Hematopoietic multipotent progenitor cell treated with erythropoietin and hydrocortisone succinate and interleukin-3 and kit ligand, for 8 days (in vitro differentiated cells): ENCODE measurements at places on chromosomes 16 and 17.

GRCh38 chr17:81511554-81511803, 1.1 kb downstream of the ACTG1 start:
- no peak for DNase-seq

- DNase-seq = no peak
Observed at GRCh38 chr17:31535581-31535981, 144.1 kb downstream of the RAB11FIP4 start.

DNA sequence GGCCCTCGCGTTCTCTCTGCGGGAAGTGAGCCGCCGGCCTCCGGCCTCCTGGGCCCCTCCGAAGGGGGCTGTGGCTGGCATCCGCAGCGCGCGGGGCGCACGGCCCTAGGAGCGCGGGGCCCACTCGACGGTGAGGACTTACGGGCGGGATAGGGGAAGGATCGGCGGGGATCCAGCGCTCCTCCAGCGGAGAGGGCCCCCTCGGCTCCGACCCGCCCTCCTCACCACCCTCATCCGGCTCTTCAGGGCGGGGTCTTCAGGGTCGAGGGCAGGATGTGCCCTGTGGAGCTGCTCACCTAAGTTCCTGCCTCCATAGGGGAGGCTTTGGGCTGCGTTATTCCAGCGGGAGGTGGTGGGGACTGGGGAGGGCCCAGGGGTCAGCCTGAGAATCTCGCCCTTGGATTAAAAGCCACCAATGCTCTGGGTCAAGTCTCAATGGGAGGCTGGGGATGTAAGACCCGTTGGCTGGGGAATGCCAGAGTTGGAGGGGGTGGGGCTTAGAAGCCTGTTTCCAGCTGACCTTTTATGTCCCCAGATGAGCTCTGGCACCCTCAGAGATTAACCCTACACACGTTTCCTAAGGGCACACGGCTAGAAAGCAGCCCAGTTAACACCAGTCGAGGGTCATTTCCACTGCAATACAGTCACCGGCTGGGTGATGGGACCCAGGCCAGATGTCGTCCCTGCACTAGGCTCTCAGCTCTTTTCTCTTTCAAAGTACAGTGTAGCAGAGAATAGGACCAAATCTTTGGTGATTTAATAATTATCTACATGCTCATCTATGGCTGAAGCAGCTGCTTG, 13.4 kb downstream of the TBX2 start:
- DNase-seq = no peak

DNA sequence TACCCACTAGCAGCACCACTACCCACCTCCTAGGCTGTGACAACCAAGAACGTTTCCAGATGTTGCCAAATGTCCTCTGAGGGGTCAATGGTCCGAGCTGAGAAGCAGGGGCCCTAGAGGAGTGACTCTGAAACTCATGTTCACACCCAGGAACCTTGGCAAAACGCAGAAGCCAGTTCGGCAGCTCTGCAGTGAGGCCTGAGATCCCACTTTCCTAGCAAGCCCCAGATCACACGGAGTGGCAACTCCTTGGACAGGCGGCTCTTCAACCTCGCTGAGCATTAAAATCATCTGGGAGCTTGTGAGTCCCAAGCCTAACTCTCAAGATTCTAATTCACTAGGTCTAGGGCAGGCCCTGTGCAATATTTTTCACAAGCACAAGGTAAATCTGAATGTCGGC, 17.3 kb downstream of the ELAC2 start:
- no peak for DNase-seq

GRCh38 chr16:84228256-84228838, 11.5 kb downstream of the KCNG4 start:
- DNase-seq = no peak

DNA sequence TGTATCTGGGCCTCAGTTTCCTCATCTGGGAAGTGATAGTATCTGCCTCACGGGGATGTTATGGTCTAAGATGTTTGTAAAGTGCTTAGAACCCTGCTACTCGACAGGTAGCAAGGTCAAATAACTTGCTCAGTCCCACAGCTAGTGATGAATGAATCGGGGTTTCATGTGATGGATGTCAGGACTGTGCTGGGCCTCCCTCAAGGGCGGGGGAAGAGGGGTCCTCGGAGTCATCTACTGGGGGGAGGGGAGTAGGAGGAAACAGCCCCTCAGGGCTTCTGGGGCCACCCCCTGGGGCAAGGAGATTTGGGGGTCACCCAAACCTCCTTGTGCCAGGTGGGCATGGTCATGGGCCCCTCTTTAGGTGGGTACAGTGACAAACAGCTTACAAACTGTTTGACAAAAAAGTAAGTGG, 732 bp downstream of the PNPO start:
- no peak for DNase-seq

DNA sequence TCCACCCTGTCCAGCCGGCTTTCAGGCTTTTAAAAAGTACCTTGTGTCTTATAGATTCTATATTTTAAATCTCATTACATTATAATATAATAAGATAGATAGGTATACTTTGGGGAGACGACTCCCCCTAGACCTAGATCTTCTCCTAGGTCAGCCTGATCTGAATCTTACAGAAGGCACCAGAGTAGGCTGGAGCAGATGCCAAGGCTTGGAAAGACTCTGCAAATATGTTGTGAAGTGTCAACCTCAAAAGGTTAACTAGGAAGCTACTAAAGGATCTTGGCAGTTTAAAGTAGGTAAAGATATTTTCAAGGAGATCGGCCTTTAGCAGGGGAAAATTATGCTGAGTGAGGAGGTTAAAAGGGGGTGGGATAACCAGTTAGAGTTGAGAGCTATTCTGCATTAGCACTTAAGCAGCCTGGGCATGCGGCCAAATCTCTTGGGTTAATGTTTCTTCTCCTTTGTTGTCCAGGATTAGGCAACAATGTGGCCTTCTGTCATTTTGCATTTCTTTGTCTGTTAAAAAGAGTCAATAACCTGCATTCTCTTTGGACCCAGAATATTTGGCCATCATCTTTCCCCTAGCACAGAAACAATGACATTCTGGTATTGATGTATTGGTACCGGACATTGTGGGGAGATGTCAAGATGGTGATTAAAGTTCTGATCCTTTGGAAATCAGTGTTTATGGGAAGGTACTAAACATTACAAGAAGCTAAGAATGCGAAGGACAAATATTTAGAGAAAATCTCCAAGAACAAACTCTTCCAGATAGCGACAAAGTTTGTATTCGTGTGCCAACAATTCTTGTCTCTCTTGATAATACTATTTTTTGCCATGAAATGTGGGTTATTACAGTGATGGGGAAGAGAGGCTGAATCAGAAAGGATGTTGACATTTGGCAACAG, 51.2 kb upstream of the DHX40 start:
- DNase-seq = peak; percentile 47

- DNase-seq = peak; percentile 81
Observed at GRCh38 chr16:80526418-80527061, 14.3 kb upstream of the DYNLRB2 start.

- peak; percentile 75 for DNase-seq
Observed at GRCh38 chr17:77011173-77012011, 129.4 kb upstream of the SEC14L1 start.

DNA sequence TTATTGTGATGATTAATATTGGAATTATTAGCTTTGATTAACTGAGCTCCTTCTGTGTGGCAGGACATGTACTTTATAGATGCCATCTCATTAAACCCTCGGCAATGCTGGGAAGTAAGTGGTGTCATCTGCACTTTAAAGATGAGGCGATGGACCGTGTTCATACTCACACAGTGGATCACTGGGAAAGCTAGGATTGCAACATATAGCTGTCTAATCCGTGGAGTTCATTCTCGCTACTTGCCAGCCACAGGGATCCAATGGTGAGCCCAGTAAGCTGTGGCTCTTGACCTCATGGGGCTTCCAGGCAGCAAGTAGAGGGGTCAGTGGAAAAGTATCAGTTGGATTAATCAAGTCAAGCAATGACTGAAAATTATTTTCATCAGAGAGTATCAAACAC, 587.9 kb downstream of the CDH13 start:
- DNase-seq = no peak

GRCh38 chr17:81332118-81332834, 37.2 kb upstream of the SLC38A10 start:
- no peak for DNase-seq

GRCh38 chr17:31672161-31672819, 186.8 kb downstream of the COPRS start:
- DNase-seq = no peak

GRCh38 chr17:64411999-64412771, 21.5 kb upstream of the PECAM1 start:
- DNase-seq = no peak

DNA sequence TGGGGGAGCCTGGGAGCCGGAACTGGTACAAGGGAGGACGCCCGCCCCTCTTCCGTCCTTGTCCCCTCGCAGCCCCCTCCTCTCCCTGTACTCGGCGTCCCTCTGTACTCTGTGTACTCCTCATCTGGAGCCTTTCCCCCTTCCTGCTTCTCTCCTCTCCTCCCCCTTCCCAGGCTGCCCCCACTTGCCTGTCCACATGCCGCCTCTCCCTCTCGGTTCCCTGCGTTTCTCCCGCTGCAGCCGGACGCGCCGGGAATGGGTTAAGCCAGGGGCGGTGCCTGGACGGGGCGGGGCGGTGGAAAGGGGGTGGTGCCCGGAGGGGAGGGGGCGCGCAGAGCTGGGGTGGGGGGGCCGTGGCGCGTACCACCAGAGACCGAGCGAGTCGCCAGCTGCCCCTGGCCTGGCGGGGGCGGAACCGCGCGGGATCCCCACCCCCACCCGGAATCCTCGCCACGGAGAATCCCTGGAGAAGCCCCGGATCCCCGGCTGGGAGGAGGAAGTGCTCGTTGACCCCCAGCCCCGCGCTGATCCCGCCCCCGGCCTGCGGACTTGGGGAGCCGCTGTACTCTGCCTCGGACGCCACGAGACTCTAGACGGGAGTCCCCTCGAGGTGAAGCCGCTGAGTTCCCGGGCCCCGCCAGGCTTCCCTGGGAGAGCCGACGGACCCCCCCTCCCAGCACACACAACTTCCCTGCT, 22.6 kb downstream of the GJD3 start:
- DNase-seq = no peak

DNA sequence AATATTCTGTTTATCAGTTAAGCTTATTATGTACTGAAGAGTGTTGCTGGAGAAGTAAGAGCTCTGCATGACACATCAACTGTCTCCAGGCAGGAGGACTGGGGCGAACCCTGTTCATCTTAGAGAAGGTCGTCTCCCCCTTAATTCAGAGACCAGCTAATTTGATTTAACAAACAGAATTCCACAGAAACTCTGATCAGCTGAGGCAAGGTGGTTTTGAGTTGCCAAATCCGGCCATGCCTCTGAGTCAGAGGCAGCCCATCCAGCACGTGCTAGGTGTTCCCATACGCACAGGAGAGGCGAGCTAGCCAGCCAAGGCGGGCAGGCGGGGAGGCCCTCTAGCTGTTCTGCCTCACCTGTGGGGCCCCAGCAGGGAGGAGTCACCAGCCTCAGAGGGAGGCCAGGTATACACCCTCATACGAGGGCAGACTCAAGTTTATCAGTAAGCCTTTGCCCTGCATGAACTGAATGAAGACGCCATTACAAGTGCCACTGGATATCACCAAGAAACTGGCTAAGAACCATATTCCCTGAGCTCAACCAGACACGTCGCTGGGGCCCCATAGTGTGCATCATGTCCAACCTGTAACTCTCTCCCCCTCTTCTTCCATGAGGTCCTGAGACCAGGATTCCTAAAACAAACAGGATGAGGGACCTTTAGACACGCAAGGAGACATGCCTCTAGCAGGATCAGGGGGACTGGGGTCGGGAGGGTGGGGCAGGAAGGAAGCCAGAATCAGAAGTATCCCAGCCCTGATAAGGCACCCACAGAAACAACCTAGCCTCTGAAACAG, 25.7 kb downstream of the STAT5A start:
- peak; percentile 86 for DNase-seq

DNA sequence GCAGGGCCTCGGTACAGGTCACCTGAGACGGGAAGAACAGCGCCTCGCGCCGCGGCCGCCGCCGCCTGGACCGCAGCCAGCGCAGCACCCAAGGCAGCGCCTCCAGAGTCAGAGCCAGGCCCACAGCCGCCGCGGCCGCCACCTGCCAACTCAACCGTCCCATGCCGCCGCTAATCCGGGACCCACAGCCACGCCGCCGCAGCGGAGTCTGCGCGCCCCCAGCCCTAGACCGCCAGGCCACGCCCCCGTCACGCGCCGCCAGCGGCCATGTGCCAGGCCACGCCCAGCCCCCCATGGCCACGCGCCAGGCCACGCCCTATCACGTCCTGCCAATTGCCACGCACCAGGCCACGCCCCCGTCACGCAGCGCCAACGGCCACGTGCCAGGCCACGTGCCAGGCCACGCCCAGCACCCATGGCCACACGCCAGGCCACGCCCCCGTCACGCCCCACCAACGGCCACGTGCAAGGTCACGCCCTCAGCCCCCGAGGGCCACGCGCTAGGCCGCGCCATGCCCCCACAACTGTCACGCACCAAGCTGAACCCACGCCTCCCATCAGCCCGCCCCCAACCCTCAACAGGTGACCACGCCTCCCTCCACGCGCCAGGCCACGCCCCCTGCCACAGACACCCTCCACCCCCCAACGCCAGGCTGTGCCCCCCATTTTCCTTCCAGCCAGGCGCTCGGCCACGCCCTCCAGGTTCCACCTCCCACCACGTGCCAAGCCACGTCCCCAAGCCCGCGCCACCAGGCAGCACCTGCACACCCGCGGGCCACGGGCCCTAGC, at the start of gene PLD6:
TSS of gene PLD6 (minus strand) at position 210 of the 789 bp plus-strand sequence. CDS start at position 163, 47 bp downstream.
- peak; percentile 86 for DNase-seq

DNA sequence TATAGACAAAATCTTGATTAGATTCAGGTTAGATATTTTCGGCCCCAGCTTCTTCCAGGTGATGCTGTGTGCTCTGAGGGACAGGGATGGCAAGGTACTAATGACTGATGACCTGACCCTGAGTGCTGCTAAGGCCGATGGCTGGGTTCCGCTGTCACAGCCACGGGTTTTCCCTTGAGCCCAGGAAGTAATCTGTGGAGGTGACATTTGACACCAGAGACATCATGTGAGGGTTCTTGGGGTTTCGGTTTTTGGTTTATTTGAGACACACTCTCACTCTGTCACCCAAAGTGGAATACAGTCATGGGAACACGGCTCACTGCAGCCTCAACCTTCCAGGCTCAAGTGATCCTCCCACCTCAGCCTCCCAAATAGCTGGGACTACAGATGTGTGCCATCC, 9.8 kb downstream of the OTOP3 start:
- DNase-seq = no peak

DNA sequence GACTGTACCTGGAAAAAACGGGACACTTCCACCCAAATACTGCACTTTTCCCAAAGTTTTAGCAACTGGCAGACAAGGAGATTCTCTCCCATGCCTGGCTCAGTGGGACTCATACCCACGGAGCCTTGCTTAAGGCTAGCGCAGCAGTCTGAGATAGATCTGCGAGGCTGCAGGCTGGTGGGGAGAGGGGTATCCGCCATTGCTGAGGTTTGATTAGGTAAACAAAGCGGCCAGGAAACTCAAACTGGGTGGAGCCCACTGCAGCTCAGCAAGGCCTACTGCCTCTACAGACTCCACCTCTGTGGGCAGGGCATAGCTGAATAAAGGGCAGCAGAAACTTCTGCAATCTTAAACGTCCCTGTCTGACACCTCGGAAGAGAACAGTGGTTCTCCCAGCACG, 44.8 kb downstream of the UTP18 start:
- DNase-seq = no peak

DNA sequence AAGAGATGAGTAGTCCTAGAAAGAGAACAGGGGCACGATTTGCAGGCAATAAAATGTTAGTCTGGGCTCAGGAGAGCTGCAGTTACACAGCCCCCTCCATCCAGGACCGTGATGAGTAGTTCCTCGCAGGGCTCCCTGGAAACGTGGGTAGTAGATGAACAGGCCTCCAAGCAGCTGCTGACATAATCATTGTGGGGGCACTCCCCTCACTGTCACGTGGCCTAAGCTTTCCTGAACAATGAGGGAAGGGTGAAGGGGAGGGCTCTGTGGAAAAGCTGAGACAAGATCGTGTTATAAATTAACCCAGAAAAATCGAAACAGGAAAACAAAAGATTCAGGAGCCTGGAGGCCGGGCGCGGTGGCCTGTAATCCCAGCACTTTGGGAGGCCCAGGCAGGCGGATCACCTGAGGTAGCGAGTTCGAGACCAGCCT, 1.3 kb upstream of the PER1 start:
- peak; percentile 89 for DNase-seq
